ENCODE measurements at places on chromosomes 16 and 17.

GRCh38 chr16:11794996-11795886 lies 1.8 kb downstream of the ZC3H7A start:
- no peak for DNase-seq

GRCh38 chr16:46889942-46890300 lies 5.8 kb downstream of the GPT2 start:
- DNase-seq, result no peak

- DNase-seq, result no peak
Observed at GRCh38 chr17:74529243-74529642, 2.0 kb downstream of the CD300LB start.

DNA sequence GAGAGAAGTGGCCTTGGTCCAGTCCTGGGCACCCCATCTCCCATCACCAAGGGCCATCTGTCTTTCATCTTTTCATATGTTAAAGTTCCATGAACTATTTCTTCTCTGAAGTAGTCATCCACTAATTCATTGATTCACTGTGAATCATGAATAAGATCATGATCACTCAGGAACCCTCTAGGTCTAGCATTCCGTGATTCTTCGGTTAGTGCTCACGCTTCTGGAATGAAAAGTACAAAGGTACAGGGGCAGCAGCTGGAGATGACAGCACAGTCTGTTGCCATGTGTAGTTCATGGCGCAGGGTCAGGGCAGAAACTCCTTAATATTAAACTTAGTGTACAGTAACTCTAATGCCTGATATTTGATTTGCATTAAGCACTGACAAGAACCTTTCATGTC lies 127.1 kb downstream of the CDH13 start:
- no peak for DNase-seq

DNA sequence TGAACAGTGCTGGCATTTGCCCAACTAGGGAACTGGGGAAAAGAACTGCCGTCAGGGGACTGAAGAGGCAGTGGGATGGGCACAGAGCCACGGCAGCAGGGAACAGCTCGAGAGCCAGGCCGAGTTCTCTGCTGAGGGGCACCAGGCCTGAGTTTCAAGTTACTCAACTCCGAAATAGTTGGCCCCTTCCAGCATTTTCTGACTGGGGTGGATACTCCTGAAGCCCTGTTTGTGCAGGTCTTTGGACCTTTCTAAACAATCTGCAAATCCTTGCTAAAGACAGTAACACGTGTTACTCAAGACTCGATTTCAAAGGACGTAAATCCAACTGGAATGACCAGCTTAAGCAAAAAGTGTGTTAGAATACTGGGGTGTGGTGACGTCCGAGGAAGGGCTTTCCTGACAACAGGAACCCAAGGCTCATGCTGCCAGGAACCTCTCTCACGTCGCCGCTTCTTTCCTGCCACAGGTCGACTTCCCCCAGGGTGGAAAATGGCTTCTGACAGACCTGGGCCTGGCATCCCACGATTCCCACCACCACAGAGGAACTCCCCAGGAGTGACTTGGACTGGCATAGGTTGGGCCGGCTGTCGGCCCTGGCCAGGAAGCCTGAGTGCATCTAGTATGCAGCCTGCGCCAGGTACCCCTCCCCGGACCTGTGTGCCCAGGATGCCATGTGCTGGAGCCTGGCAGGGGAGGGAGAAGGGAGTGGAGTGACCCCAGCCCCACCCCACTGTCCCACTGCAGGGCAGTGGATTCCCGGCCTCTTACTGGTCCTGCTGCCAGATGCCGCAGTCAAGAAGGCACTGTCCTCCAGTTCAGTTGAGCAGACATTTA lies 71.9 kb downstream of the N4BP1 start:
- no peak for DNase-seq

DNA sequence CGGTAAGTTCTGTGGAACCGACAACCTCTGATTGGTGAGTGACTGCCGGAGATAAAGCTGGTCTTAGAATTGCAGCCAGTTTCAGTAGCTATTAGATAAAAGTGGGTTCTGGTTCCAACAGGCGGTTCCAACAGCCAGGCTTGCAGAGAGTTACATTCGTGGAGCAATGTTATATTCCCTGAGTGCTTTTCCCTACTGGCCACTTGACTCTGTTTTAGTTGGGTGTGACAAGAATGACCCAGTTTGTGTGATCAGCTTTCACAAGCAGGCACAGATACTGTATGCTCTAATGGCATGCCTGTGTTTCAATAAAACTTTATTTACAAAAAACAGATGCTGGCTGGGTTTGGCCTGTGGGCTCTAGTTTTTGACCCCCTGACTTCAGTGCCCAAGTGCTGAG lies 196.6 kb downstream of the SNX29 start:
- DNase-seq, result no peak

DNA sequence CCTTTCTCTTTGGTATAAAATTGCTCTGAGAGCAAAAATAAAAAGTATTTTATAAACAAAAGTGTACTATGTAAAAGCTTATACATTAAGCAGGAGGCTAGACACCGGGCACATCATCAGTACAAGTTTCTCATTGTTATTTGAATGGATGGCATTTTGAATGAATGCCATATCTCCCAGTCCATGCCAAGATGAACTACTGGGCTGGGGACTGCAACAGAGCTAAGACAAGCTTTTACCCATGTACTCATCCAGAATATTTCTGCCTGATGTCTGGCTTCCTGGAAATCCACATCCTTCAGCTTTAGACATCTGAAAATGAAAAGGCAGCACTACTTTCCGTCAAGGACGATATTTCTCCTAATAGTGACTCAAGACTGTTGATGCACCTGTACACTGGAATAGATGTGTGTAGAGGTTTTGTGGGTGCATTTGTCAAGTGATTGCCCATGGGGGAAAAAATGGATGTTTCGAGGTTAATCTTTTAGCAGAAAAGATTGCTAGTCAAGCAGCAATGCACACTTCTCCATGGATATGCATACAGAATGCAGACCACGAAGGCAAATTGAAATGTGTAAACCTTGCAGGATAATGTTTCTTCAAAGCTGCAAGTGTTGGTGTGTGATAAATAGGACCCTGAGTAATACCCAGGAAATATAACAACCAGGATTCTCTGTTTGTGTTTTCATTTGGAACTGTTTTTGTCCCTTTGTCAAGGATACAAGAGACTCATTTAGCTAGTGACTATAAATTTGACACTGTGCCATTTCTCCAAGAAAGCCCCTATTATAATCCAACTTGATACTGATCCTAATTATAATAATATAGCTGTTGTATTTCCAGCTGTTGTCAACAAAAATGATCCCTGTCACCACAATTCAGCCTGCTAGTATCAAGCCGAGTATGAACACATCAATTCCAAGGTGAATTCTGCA lies 173.8 kb downstream of the CDH8 start:
- DNase-seq, result no peak

GRCh38 chr17:13051915-13052314 lies 34.1 kb upstream of the ELAC2 start:
- DNase-seq, result no peak

DNA sequence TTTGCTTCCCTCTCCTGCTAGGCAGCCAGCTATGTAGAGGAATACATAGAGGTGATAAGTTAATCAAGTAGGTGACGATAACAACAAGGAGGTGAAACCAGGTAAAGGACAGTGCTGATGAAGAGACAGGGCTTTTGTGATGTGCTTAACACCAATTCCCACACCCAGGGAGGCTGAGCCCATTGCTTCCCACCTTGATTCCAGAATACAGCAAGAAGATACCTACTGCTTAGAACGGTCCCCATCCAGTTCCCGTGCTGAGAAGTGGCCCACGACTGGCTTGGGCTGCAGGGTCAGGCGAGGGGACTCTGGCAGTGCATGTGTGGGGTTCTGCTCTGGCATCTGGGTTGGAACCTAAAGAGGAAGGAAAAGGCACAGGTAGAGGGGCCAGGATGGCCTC lies 16.1 kb upstream of the GFAP start:
- DNase-seq, result no peak

- no peak for DNase-seq
Observed at GRCh38 chr16:14300705-14301168, 229.6 kb downstream of the MRTFB start.

- DNase-seq, result no peak
Observed at GRCh38 chr17:49505854-49506253, 10.8 kb downstream of the NGFR start.

DNA sequence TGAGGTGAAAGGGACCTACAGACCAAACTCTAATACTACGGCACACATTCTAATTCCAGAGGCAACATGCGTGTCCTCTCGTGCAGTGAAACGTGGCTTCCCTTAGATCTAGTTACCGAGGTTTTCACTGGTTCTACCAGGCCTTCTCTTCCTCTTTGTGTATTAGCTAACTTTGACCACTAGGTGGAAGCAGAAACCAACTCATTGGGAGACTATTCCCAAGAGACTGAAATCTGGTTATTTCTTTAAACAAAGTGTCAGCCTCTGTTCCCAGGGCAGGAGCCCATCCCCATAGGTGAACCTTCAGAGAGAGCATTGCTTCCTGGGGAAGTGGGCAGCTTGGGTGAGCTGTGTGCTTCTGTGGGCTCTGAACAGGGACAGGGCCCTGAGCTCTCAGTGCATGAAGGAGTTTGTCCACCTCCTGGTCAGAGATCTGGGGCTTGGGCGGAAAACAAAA lies 19.7 kb upstream of the RCVRN start:
- no peak for DNase-seq

GRCh38 chr17:47288531-47289116 lies 35.0 kb downstream of the ITGB3 start:
- no peak for DNase-seq

DNA sequence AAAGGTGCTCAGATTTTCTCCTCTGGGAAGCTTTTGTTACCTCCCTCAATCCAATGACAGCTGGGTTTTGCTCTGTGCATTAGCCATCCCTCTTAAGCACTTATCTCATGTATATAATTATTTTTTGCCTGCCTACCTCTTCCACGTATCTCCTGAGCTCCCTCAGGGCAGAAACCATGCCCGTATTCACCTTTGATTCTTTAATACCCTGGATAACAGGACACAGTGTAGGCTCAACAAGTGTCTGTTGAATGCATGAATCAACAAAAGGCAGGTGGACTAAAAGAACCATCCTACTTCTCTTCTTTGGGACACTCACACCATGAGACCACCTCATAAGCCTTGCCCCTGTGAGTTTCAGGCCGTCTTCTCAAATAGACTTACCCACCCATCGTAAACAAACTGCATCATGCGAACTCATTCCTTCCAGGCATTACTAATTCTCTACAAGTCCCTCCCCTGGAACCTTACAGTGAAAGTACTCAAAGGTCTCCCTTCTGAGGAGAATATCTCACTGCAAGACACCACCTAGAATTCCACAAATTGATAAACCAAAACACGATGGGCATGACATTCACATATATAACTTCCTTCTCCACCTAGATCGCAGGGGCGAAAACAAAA lies 3.2 kb downstream of the ARHGAP17 start:
- DNase-seq, result no peak

- DNase-seq, result no peak
Observed at GRCh38 chr16:86858501-86858900, 280.2 kb downstream of the FOXL1 start.

GRCh38 chr17:80790981-80791742 lies 200.5 kb upstream of the CHMP6 start:
- no peak for DNase-seq

DNA sequence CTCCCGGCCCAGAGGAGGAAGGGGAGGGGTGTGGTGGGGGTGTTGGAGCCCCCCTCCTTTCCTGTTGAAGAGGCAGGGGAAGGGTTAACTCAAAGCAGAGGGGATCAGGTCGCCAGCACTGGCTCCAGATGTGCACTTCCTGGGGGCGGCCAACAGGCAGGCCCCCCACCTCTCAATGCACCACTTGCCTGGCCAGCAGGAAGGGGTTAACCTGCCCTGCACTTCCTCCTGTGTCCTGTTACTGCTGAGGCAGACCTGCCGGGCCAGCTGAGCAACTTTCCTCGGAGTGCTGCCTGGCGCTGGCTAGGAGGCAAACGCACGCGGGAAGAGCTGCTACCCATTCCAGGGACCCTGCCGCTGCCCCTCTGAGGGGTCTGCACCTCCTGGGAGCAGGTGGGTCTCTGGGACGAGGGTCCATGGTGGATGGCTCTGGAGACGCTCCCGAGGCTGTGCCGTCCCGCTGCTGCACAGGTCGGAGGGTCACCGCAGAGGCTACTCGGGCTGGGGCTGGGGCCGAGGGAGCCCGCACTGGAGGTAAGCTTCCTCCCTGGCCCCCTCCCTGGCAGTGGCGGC lies at the start of gene EPN3:
Gene EPN3 (plus strand): TSS at position 284 of the 573 bp plus-strand sequence. CDS start 3,822 bp downstream, outside the sequence.
- no peak for DNase-seq

DNA sequence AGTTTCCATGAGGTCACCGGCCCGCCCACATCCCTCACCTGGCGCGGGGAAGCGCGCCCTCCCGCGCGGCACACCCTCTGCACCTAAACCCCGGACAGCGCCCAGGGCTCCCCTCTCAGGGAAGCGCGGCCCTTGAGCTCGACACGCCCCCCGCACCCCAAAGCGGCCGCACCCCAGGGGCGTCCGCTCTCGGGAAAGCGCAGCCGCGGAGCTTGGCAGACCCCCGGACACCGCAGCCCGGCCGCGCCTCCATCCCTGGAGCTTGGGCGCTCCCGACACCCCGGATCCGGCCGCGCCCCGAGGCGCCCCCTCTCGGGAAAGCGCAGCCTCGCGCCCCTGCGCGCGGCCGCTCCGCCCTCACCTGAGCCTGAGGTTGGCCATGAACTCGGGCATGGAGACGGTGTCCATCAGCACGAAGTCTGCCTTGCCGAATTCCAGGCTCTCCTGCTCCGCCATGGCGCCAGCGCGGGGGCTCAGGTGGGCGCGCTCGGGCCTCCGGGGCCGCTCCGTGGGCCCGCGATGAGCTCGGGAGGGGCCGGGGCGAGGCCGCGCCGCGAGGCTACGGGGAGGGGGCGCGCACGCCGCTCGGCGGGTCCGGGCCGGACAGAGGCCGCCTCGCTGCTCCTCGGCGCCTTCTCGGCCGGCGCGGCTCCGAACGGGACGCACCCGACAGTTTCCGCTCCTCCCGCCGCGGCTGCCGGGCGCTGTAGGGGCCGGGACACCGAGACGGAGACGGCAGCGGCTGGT lies at the start of gene MYO1D:
Gene MYO1D (minus strand): TSS at position 708 of the 747 bp plus-strand sequence. CDS start 252 bp downstream, at position 456.
- peak; percentile 38 for DNase-seq

- no peak for DNase-seq
Observed at GRCh38 chr16:53058441-53058840, 3.6 kb downstream of the CHD9 start.

- no peak for DNase-seq
Observed at GRCh38 chr17:62648956-62649294, 21.5 kb downstream of the MRC2 start.

- DNase-seq, result peak; percentile 29
Observed at GRCh38 chr17:77881545-77881944, 77.0 kb upstream of the TNRC6C start.

- DNase-seq, result no peak
Observed at GRCh38 chr17:40337351-40337750, 27.2 kb downstream of the GJD3 start.

GRCh38 chr17:44006598-44007345 lies 2.4 kb downstream of the NAGS start:
- peak; percentile 91 for DNase-seq

GRCh38 chr17:72204742-72205141 lies 83.9 kb downstream of the SOX9 start:
- no peak for DNase-seq

- no peak for DNase-seq
Observed at GRCh38 chr17:17180741-17181525, 25.2 kb downstream of the PLD6 start.

- DNase-seq, result no peak
Observed at GRCh38 chr17:3896108-3896967, 3.5 kb upstream of the CAMKK1 start.

- DNase-seq, result no peak
Observed at GRCh38 chr16:84782846-84783245, 36.9 kb upstream of the CRISPLD2 start.

Data from stimulated activated CD8-positive, alpha-beta memory T cell treated with anti-CD3 and anti-CD28 coated beads, Interleukin-15, amount 100 ng/mL, for 24 hours (primary cell).